ENCODE measurements at places on chromosomes 2 and 18.
A peak's percentile ranks its signal among the peaks of the same experiment; 100 is the strongest.

GRCh38 chr2:193808877-193809276 lies 1614.1 kb upstream of the TMEFF2 start:
- DNase-seq, result no peak

GRCh38 chr2:219218732-219219701 lies at the start of gene ABCB6:
TSS of gene ABCB6 (minus strand) at chr2:219218958. CDS start at chr2:219218673, 285 bp downstream.
- peak; percentile 98 for DNase-seq

DNA sequence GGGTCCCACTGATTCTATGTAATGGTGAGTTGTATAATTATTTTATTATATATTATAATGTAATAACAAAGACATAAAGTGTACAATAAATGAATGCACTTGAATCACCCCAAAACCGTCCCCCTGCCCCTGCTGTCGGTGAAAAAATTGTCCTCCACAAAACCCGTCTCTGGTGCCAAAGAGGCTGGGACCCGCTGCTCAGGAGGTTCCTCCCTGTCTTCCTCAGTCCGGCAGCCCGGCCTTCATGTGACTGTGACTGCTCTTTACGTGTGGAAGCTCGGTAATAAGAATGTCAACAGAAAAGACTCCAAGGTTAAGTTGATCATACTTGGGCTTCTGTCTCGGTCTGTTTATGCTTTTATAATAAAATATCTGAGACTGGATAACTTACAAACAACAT lies 32.7 kb upstream of the ADNP2 start:
- DNase-seq, result no peak

GRCh38 chr2:240455647-240456446 lies 20.4 kb downstream of the GPC1 start:
- DNase-seq, result no peak

DNA sequence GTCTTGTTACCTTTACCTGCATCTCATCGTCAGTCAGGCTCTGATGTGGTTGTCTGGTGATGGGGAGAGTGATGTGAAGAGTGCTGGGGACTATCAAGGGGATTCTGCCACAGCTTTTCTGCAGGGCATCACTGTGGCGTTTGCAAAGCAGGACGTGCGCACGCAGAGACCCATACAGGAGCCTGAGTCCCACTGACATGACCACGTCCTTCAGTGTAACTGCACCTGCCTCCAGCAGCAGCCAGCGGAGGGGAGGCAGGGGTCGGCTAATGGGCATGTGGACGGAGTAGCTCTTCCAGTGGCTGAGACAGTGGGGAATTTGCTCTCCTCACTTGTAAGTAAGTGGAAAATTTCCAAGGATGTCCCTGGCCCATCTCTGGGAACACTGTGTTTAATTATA lies 6.5 kb downstream of the ALKAL2 start:
- no peak for DNase-seq
